Dorsolateral prefrontal cortex (tissue), 122 donors: ENCODE measurements at places on chromosomes 4 and X.

DNA sequence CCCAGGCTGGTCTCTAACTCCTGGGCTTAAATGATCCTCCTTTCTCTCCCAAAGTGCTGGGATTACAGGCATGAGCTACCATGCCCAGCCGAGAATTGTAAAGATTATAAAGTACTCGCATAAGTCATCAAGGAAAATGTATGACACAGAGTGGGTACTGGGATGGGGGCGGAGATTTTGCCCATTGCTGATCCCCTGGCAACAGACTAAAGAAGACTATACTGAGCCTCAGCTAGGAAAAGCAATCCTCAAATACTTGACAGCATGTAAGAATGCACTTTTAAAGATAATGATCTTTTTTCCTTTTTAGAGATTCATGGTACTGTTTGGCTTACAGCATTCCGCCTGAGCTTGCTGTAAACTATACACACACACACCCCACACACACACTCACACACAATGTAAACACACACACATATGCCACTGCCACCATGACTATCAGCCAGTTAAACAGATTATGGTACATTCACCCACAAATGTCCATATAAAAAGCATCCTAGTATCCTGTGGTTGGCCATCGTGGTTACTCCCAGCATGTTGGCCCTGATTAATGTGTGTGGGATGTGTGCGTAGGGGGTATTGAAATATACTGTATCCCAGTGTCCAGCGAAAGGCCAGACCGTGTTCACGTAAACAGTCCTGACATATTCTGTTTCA, 113.0 kb downstream of the AMELX start:
- no peak for DNase-seq

DNA sequence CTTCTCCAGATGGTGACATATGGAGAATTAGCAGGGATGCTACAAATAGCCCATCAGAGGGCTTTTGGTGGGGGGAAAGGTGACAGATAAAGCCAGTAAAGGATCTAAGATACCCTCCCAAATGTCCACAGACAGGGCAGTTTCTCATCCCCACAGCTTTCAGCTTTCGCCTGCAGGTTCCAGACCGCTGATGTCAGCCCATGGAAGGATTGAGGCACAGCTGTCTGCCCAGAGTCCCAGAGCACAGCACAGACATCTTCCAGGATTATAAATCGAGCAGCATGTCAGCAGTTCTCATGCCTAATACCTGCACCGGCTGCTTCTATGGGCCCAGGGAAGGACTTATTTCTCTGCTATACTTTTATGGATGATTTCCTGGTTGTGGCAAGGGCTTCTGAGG, 96.7 kb upstream of the MXRA5 start:
- no peak for DNase-seq

- DNase-seq: no peak
Measured at GRCh38 chr4:66972087-66972486, 573.2 kb downstream of the CENPC start.

DNA sequence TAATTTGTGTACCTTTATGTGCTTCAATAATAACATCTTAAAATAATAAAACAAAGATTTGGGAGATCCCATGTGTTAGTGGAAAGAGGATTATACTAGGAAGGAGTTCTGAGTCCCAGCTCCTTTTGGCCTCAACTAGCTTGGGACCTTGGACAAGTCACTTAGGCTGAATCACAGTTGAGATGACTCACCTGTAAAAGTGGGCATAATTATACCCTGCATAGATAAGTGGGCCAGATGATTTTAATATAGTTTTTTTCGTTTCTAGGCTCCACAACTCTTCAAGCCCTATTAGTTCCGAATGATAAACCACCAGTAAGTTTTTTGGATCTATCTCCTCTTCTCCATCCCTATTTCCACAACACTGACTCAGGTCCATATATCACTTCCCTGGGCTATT, 131.8 kb downstream of the ENOX2 start:
- no peak for DNase-seq

- DNase-seq: no peak
Measured at GRCh38 chr4:30208731-30209435, 511.3 kb upstream of the PCDH7 start.

DNA sequence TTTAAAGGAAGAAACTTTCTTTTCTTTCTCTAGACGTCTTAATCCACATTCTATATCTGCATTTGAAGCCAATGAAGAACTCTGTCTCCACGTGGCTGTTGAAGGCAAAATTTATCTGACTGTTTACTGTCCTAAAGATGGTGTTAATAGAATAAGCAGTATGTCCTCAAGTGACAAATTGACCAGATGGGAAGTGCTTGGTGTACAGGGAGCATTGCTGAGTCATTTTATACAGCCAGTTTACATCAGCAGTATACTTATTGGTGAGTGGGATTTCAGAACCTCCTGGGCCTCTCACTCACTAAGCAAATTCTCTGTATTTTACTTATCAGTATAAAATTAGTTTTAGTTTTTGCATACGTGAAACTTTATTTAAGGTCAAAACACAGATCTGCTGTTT, 33.7 kb downstream of the ADAD1 start:
- no peak for DNase-seq

- DNase-seq: no peak
Measured at GRCh38 chr4:104408878-104409277, 85.8 kb downstream of the CXXC4 start.

DNA sequence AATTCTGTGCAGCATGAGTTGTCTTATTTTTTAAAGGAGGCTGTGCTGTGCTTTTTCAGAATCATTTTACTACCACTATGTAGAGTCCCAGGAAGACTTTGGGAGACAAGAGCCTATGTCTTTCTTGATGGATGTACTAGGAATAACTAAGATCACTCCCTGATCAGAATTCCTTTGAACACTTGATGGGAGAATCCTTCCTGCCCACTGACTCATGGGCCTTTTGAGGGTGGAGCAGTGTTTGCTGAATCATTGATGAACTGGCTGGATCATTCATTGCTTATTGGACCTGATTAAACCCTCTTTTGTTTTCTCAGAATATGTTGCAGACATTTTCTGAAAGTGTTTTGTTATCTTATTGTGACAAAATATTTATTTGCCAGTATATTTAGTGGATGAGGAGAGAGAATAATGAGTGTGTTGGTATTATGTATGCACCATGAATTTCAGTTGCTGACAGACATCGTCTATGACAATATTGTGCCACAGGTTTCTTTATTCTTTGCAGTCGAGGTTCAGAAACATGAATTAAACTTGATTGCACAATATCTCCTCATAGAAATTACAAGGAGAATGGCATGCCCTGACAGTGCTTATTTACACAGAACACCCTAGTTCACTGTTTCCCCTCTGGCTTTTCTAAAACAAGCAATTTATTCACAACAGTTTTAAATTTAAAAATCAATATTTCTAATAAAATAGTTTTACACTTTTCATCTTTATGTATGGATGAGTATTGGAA, 36.3 kb downstream of the POU4F2 start:
- DNase-seq: no peak

DNA sequence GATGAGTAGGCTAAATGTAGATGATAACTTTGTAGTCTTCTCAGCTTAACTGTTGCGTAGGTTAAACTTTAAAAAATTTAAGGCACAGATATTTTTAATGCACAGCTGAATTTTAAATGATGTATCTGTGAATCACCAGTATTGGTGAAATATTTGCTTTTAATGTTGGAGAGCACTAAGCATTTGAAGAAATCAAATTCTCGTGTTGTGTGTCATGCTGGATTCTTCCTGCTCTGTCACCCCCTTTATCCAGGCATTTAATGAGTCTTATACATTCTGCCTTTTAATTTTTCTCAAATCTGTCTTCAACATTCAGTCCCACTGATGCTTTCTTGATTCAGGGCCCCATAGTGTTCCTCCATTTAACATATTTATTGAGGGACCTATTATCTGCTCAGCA, 76.7 kb downstream of the SLC4A4 start:
- no peak for DNase-seq

GRCh38 chr4:76570141-76570973, 135.3 kb downstream of the SHROOM3 start:
- DNase-seq: no peak
